Activated CD8-positive, alpha-beta T cell treated with anti-CD3 and anti-CD28 coated beads, Interleukin-2, amount 10 ng/mL, durations not matched to agents 7 days and 5 days (primary cell): ENCODE measurements at places on chromosomes 12 and 14. TPM values are rescaled to one million over a fixed set of nuclear protein-coding genes. Genes with fewer than 3 reads are reported as not detected.

Gene KLRC2
- total RNA-seq = 1.6 TPM

DNA sequence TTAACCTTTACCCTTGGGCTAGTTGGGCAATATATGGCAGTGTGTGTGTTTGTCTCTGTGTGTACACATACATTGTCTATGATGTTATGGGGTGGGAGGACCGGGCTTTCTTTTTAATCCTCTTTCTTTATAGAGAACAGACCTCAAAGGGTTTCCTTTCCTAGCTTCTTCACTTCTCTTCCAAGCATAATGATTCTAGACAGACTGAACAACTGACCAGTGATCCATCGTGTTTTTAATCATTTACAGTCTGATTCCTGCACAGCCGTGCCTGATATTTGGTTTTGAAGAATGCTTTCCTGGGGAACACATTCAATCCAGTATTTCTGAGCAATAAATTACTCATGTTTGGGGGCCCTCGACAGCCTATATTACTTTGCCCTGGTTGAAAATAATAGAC lies 481.1 kb upstream of the DCN start:
- H3K36me3 ChIP-seq = no peaks in the 10 kb centered on the region
- no peak overlapping the region for H3K27ac ChIP-seq
- no peak for DNase-seq
- no peak overlapping the region for H3K4me3 ChIP-seq

DNA sequence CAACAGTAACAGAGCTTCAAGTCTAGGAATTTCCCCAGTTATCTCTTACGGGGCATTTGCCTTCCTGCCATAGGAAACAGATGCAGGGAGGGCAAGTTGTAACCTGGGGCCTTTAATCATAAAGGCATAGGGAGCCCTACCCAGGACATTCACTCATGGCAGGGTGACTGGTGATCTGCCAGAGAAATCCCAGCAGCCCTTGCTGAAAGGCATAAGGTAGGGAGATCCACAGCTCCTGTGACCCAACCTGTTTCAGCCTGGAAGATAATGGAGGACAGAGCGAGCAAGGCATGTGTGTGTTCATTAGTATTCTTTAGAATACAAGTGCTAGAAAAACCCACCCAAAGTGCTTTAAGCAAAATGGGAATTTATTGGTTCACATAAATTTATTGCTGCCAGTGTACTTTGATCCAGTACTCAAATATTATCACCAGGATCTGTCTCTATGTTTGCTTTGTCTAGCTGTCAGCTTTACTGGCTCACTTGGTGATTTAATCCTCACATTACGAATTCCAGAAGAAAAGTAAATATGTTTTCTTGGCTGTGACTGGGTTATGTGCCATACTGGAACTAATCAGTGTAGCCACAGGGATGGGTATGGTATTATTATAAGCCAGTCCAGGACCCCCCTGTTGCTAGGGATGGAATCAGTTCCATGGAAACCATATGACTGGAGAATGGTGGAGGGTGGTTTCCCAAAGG lies 21.1 kb upstream of the AKAP6 start:
- H3K4me1 ChIP-seq = no peaks in the 10 kb centered on the region
- H3K4me3 ChIP-seq = no peak overlapping the region
- H3K27ac ChIP-seq = no peak overlapping the region
- no peak for DNase-seq
- H3K27me3 ChIP-seq = no peaks in the 10 kb centered on the region

GRCh38 chr14:102965282-102965681 lies 42.8 kb downstream of the AMN start:
- H3K4me1 ChIP-seq = no peaks in the 10 kb centered on the region
- H3K4me3 ChIP-seq = no peak overlapping the region
- no peak overlapping the region for H3K27ac ChIP-seq

Gene KERA
- not detected for total RNA-seq

GRCh38 chr12:1054117-1054870 lies 63.3 kb downstream of the ERC1 start:
- H3K27ac ChIP-seq = no peak overlapping the region
- no peak for DNase-seq
- peaks cover 8% of the 10 kb centered on the region for H3K36me3 ChIP-seq
- H3K27me3 ChIP-seq = no peaks in the 10 kb centered on the region
- H3K4me3 ChIP-seq = no peak overlapping the region

DNA sequence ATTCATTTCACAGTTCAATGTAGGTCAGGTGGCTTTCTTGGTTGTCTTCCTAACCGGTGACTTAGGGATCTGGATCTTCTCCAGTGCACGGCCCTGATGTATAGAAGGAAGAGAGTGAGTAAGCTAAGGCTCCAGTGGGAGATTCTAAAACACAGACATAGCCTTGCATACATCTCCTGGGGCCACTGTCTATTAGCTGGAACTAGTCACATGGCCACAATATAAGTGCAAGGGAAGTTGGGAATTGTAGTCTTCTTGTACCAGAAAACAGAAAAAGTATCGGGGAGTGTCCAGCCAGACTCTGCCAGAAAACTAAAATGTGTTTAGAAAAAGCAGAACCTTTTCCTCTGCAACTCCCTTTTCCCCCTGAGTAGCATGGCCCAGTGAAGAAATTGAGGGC lies 531.6 kb downstream of the VRK1 start:
- no peak overlapping the region for H3K4me3 ChIP-seq
- no peak for DNase-seq
- H3K4me1 ChIP-seq = peaks cover 26% of the 10 kb centered on the region
- no peaks in the 10 kb centered on the region for H3K27me3 ChIP-seq
